COR-L47 (cell line): ENCODE measurements at places on chromosomes 3 and 15.

GRCh38 chr3:181630853-181631252 lies 80.9 kb upstream of the SOX2 start:
- DNase-seq: no peak

- no peak for DNase-seq
These were observed 404.0 kb upstream of the WNT5A start for GRCh38 chr3:55891106-55891505.

DNA sequence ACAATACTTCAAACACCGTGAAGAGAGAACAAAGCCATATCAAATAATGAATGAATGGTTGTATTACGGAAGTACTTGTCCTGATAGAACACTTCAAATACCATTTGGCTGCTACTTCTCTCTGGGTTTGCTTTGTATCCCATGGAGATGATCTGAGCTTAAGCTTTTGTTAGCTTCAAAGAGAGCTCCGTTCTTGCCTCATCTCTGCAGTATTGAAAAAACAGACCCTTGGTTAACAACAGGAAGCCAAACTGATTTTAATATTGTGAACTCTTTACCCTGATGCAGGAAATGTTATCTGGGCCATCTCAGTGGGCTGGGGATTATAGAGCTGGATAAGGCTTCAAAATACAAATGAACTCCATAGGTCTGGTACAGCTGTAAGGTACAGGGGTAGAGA lies 101.0 kb downstream of the CHL1 start:
- DNase-seq: no peak

DNA sequence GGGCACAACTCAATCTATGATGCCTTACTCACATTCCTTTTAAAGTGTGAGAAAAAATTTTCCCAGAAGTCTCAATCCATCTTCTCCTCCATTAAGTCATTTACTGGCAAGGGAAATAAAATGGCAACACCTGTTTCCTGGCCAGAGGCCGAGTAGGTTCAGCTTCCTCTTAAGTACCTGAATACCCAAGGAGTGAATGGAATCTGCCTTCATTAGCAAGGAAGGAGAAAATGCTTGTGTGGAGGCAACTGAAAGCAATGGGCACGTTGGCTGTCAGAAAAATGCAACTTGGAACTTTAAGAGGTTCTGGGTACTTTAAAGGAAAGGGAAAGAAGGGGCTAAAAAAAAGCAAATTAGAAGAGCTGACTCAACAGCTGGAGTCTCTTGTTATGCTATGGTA lies 423.6 kb upstream of the ARL6 start:
- DNase-seq: no peak

DNA sequence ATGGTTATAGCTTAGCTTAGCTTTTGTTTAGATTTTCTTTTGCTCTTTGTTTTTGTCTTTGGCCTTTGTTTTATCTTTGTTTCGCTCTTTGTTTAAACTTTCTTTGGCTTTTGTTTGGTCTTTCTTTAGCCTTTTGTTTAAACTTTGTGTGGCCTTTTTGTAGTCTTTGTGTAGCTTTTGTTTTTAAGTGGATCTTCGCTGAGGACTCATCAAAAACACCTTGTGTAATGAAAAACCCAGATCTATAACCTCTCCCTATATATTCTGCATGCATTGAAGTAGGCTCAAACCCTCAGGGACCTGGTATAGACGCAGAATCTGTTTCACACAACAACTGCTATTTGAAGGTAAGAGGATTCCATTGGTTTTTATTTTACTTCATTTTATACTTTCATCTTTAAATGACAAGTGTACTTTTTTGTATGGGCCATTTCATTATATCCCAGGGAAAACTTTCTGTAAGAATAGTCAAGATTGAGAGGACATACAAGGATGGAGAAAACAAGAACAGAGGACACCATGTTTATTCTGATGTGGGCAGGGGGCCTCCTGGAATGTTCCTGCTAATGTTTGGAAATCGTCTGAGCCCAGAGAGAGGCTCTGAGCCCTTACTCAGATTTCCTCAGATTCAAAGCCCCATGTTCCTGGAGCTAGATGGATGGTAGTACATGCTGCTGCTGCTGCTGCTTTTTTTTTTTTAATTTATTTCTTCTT lies at the start of gene MOBP:
TSS of gene MOBP (plus strand) at position 287 of the 714 bp plus-strand sequence. CDS start 34,390 bp downstream, outside the sequence.
- DNase-seq: no peak

DNA sequence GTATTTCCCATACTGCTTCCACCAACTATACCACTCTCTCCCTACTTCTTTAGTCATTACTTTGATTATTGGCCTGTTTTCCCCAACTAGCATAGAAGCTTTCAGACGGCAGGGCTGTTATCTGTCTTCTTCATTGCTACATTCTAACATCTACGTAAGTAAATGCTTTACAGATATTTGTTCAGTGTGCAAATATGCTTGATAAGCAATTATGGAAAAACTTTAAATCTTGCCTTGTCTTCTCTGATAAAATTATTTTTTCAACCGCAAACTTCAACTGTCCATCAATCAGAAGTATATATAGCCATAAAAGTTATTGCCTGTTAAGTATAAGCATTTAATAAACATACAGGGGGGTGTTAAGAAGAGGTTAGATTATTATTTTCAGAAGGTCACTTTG lies 35.7 kb downstream of the ZDHHC23 start:
- DNase-seq: no peak

DNA sequence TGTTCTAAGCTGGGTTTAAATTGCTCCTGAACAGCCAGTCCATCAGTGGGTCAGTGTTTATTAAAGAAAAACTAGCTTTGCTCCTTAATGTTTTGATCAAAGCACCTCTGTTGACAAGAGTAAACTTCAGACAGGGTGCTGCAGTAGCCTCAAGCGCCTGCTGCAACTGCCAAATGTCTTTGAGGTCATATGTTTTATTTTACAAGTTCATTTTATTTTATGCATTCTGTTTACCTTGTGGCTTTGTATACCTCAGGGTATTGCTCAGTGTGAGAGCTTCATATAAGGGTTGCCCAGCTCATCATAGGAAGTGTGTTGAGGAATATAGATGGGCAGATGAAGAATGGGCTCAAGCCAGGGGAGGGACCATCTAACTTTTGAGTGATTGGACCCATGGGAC lies 8.5 kb downstream of the MYZAP start:
- no peak for DNase-seq

DNA sequence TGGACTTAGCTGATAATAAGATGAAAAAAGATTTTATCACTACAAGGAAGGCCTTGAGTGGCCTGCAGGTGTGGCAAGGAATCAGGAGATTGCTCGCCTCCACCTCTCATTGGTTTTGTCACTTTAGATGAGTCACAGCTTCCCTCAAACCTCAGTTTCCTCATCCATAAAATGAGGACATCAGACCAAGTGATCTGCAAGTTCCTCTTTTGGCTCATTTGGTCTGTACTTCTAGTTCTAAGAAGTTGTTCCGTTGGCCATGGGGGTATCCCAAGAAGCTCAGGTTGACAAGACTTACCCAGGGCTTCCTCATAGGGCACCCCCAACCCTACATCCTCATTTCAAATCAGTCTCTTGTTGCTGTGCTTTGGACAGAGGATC lies 254.1 kb downstream of the UACA start:
- no peak for DNase-seq

- DNase-seq: peak; percentile 17
These were observed 451 bp downstream of the ONECUT1 start for GRCh38 chr15:52789601-52790168.

DNA sequence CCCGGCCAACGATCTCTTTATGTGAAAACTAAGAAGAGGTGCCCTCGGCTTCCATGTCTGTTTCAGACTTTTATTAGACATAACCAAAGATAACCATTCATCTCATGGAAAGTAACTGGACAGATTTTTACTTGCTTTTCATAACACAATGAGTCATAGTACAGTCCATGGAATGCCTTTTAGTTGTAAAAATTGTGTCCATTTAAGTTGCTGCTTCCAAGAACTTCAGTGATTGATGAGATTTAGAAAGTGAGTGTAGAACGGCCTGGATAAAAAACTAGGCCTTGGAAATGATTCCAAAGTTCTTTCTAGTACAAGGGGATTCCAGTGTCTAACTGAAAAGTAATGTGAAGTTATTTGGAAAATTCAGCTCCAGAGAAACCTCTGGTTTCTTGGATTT lies 10.8 kb downstream of the EIF2AK4 start:
- no peak for DNase-seq

- DNase-seq: no peak
These were observed 104.3 kb upstream of the THSD4 start for GRCh38 chr15:71010997-71011396.

DNA sequence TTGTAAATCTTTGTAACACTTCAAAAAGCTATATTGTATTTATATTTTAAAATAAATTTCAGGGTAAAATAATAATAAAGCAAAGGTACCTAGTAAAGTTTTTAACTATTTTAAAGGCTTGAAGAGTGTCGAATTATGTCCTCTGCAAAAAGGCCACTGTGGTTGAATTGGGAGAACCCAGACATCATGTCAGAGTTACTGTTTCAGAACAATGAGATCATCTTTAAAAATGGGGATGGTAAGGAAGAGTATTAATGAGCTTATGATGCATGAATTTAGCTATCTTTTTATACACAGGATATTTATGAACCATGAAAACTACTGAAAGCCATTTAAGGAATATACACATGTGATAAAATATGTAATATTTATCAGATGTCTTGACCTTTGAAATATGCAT lies 26.3 kb downstream of the KCNMB3 start:
- no peak for DNase-seq

DNA sequence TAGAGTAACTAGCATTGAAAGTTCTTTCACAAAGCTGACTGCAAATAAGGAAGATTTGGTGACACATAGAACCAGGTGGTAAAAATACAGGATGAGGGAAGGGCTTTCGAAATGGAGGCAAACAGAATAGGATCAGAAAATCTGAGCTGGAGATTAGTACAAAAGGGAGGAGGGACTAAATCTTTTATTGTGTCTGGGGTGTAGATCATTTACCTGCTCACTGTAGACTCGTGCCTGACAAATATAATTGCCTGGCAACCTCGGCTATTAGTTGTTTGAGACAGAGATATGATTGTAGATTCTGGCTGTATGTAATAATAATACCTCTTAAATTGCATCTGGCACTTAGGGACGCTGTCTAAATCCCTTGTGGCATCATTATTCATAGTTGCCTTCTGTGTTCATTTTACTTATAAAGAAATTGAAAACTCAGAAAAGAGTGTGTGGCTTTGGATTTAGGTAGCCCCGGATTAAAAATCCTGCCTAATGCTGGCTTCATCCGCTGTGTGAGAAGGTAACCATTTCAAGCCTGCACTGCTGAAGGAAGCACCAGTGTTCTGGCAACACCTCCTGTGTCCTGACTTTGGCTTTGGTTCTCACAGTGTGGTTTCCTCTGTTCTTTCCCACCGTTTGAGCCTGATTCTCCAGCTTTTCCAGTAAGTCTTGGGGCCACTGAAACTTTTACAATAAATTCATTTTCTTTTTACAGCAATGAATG lies 25.0 kb upstream of the GPR160 start:
- DNase-seq: peak; percentile 49

- no peak for DNase-seq
These were observed 192.8 kb upstream of the LINGO1 start for GRCh38 chr15:77825546-77825945.

GRCh38 chr3:196974661-196975060 lies 6.0 kb upstream of the PIGZ start:
- DNase-seq: no peak

GRCh38 chr15:64247906-64248541 lies 85.2 kb upstream of the PPIB start:
- peak; percentile 90 for DNase-seq

- DNase-seq: no peak
These were observed 129.0 kb upstream of the PRICKLE2 start for GRCh38 chr3:64354221-64354620.

DNA sequence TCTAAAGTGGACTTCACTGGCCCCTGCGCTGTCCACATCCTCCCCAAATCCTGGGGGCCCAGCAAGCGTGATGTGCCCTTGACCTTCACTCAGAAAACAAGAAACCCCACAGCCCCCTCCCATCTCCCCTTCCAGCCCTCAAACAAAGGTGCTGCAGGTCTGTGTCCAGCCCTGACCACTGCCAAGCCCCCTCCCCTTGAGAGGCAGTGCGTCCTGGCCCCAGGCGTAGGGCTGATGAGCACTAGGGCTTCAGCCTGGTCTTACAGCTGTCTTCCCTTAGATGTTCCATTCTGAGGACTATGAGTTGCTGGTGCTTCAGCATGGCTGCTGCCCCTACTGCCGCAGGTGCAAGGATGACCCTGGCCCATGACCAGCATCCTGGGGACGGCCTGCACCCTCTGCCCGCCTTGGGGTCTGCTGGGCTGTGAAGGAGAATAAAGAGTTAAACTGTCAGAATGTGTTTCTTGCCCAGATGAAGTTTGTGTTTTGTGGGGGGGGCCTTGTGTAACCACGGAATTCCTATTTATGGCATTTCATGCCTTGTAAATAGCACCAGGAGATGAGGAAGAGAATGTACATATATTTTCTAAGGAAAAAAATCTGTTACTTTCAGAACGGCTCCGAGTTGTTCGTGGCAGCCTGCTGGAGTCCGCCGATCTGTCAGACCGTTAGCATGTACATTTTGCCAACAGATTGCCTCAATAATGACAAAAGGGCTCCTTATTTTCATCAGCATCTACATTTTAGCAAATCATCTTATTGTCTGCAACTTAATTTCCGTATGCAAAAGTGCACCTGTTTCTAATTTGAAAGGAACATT lies 8.3 kb upstream of the RHO start:
- no peak for DNase-seq

DNA sequence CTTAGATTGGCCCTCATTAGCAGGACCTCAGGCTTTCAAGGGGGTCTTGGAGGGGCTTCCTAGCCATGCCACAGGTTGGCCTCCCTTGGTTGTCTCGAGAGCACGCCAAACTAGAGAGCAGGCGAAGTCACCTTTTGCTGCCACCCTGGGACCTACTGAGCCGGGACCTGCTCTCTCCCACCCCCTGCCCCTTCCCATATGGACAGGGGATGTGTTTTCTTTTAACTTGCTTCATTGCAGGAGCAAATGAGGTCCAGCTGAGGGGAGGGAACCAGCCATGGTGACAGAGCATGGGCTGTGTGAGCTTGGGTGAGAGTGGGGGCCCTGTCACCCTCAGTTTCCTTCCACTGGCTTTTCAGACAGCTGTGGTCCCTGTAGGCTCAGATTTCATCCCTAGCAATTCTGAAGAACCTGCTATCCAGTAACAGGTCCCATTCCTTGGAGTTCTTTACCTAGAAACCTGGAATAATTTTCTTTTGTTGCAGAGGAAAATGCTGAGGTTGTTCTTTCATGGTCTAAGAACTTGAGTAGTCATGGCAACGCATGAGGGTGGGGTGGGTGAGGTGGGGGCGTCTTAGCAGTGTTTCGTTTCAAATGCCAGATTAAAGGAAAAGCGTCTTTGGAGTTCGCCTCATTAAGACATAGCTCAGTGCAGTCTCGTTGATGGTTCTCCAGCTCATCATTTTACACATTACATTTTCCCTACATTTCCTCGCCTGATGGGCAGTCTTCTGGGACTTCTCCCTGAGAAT lies 20.1 kb upstream of the MAGEF1 start:
- DNase-seq: no peak

DNA sequence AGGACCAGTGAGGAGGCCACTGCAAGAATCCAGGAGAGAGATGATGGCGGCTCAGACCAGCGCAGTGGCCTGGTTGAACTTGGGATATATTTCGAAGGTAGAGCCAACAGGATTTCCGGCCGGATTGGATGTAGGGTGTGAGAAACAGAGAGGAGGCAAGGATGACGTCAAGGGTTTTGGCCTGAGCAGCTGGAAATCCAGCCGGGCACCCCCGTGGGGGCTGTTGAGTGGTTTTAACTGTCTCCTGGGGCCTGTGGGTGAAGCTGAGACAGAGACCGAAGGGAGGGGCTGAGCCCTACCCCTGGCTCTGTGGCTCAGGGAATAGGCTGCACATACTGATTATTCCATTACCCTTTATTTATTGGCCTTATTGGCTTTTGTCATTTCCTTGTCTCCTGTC lies 45.7 kb downstream of the EXOG start:
- DNase-seq: no peak
